ENCODE measurements at places on chromosomes 12 and 14. TPM values are rescaled to one million over a fixed set of nuclear protein-coding genes. Genes with fewer than 3 reads are reported as not detected.

DNA sequence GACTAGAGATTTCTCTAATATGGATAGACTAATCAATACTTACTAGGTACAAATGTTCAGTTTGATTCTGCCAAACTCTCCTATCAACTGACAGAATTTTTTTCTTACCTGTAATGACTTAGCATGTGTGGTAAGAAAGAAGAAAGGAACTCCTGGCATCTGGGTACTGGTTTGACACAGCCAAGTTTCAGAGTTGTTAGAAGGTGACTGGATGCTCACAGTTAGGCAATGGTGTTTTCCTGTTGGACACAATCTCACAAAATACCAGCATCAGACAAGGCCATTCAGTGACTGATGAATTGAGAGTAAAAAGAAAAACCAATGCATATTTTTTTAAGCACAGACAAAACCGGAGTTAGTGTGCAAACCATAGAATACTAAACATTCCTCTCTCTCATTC is 4.2 kb downstream of the MUCL1 start:
- H3K4me3 ChIP-seq: no peak overlapping the region
- no peaks in the 10 kb centered on the region for H3K36me3 ChIP-seq
- H3K4me1 ChIP-seq: no peaks in the 10 kb centered on the region
- DNase-seq: no peak
- H3K27me3 ChIP-seq: peaks cover 10% of the 10 kb centered on the region

The C1S gene
- total RNA-seq: 7.3 TPM

The IFI27 gene
- 0.76 TPM for total RNA-seq

- no peak overlapping the region for H3K27ac ChIP-seq
- no peaks in the 10 kb centered on the region for H3K4me1 ChIP-seq
- peak overlapping the region; percentile 34 for H3K4me3 ChIP-seq
- no peaks in the 10 kb centered on the region for H3K36me3 ChIP-seq
- H3K27me3 ChIP-seq: peaks cover 37% of the 10 kb centered on the region
- peak; percentile 83 for DNase-seq
Measured at GRCh38 chr14:105527826-105528585, 1.6 kb downstream of the TMEM121 start.

The ZBTB39 gene
- 24.5 TPM for total RNA-seq

- DNase-seq: no peak
- no peak overlapping the region for H3K4me3 ChIP-seq
- H3K27ac ChIP-seq: no peak overlapping the region
Measured at GRCh38 chr14:30710876-30711275, 88.8 kb downstream of the SCFD1 start.

The TSHR gene
- total RNA-seq: not detected

The COX8C gene
- not detected for total RNA-seq

The WNT1 gene
- total RNA-seq: not detected

The IRAK3 gene
- 2.2 TPM for total RNA-seq

All from H1 (cell line).